Right lobe of liver (tissue), 6 donors: ENCODE measurements at places on chromosomes 6 and 20. TPM values are rescaled to one million over a fixed set of nuclear protein-coding genes. Genes with fewer than 3 reads are reported as not detected.

Gene SRMS
- not detected for total RNA-seq

Gene COL21A1
- total RNA-seq = 0.49 TPM

Gene AKAP7
- 14.0 TPM for total RNA-seq

Gene CRISP1
- not detected for total RNA-seq

Gene CPNE5
- total RNA-seq = 0.19 TPM

Gene COL11A2
- 1.4 TPM for total RNA-seq

Gene TNF
- total RNA-seq = not detected

Gene RAMACL
- 0.27 TPM for total RNA-seq

Gene THBS2
- 2.7 TPM for total RNA-seq

Gene TMC2
- total RNA-seq = not detected

Gene RBM38
- 5.3 TPM for total RNA-seq

Gene TP53TG5
- total RNA-seq = not detected

Gene FERMT1
- total RNA-seq = 2.0 TPM
